ENCODE measurements at places on chromosomes 7 and 10.

DNA sequence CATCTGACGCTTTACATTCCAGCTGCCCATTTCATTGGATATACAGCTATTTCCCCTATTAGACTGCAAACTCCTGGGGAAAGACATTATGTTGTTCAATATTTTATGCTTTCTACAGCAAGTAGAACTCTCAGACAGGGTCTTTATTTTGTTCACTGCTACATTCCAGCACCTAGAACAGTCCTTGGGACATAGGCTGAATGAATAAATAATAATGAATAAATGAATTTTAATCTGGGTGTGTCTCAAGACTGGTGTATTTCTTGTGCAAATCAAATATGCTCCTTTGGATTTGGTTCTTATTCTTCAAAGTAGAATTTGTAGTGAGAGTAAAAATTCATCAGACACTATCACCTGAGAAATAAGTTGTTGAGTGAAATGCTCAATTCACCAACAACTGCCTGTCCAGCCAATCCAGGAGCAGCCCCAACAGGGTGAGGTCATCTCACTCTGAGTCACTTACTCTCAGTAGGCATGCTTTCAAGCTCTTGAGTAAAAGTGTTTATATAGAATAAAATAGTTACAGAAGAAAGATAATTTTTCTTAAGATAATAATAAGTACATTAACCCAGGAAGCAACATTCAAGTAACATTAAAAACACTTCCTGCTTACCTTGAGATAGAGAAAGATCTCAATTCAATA, 287.5 kb upstream of the NPVF start:
- DNase-seq = no peak

DNA sequence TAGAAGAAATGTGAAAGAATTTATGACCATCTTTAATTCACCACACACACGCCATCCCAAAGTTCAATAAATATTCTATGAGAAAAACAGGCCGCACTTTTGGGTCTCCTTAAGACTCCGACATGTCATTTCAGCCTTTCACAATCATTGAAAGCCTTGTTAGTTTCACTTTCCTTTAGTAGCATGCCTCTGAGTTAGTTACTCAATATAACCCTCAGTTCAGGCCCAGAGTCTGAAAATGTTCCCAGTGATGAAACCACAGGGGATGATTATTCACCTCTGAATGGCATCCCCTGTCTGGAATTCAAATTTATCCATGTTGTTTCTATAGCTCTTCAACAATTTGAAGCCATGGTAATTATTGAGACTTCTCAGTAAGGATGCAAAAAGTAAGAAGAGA, 278.1 kb upstream of the NRP1 start:
- DNase-seq = no peak

GRCh38 chr7:113285411-113285810, 167.1 kb upstream of the SMIM30 start:
- no peak for DNase-seq

DNA sequence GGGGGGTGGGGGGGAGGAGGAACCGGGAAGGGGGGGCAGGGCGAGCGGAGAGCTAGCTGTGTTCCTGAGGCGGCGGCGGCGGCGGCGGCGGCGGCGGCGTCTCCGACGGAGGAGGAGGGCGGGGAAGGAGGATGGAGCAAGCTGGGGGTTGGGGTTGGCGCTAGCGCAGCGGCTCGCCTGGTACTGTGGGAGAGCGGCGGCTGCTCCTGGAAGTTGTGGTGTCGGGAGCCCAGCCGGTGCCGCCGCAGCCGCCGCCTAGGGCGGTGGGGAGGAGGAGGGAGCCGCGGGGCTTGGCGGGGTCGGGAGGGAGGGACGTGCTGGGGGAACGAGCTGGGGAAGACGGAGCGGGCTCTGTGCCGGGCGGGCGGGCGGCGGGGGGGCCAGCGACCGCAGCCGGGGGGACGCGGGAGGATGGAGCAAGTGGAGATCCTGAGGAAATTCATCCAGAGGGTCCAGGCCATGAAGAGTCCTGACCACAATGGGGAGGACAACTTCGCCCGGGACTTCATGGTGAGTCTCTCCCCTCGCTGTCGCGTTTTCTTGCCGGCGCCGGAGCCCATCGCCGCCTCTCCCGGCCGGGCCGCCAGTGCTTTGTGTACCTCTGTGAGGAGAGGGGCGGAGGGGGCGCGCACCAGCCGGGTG, at the start of gene PTPN12:
Gene PTPN12 (plus strand): TSS at position 160 of the 642 bp plus-strand sequence. CDS start 252 bp downstream, at position 412.
- no peak for DNase-seq

GRCh38 chr7:146892151-146892550, 775.5 kb downstream of the CNTNAP2 start:
- no peak for DNase-seq

DNA sequence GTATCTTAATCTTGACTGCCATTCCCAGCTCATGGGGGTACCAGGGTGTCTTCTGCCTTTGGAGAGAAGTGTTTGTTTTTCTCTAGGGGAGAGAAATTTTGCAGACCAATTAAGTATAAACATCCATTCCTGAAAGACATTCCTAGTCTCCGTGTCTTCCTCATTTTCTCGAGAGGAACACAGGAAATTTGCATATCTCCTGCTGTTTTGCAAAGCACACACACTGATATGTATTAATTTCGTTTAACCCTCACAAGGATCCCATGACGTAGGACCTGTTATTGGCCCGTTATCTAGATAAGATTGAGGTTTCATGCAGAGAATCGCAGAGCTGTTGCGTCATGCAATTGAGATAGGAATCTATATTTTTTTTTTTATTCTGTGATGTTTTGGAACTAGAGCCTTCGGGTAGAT, 944 bp downstream of the RHBDD2 start:
- no peak for DNase-seq

DNA sequence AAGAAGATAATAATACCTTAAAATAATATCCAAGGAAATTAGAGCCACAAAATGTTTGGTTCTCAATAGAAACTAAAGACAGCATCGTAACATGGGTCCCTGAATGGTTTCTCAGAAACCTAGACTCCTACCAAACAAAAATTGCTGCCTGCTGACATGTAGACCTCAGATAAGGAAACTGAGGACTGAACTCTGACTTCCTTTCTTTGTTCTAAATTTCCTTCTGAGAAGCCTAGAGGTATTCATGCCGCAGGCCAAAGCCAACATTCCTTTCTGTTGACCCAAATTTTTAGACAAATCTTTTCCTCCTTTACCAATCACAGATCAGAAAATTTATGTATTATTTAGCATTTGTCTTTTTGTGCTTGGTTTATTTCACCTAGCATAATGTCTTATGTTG, 816.7 kb upstream of the PHF14 start:
- DNase-seq = no peak

GRCh38 chr10:24556126-24556749, 167.4 kb downstream of the ARHGAP21 start:
- DNase-seq = no peak

- DNase-seq = no peak
These were observed 11.1 kb upstream of the GLCCI1 start for GRCh38 chr7:7957513-7957912.

- DNase-seq = no peak
These were observed 159.7 kb downstream of the AUTS2 start for GRCh38 chr7:69757981-69758430.

GRCh38 chr7:55134359-55134725, 115.5 kb downstream of the EGFR start:
- no peak for DNase-seq

DNA sequence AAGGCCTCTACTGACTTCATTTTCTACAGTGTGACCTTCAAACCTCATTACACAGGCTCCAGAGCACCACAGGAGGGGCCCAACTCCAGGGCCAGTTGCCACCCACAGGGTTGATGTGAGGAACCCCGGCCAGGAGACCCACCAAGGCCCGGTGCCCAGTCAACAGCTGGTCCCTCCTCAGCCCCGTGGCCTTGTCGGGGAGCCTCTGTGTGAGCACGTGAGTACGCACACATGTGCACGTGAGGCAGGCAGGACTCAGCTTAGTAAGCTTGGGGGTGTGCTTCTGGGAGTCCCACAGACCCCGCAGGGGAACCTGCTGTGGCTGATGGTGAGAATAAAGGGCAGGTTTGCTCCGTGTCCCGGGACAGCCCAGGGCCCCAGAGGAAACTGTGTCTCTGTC, 104.5 kb downstream of the VIPR2 start:
- no peak for DNase-seq

- DNase-seq = no peak
These were observed 43.4 kb downstream of the GLI3 start for GRCh38 chr7:42193471-42194129.

DNA sequence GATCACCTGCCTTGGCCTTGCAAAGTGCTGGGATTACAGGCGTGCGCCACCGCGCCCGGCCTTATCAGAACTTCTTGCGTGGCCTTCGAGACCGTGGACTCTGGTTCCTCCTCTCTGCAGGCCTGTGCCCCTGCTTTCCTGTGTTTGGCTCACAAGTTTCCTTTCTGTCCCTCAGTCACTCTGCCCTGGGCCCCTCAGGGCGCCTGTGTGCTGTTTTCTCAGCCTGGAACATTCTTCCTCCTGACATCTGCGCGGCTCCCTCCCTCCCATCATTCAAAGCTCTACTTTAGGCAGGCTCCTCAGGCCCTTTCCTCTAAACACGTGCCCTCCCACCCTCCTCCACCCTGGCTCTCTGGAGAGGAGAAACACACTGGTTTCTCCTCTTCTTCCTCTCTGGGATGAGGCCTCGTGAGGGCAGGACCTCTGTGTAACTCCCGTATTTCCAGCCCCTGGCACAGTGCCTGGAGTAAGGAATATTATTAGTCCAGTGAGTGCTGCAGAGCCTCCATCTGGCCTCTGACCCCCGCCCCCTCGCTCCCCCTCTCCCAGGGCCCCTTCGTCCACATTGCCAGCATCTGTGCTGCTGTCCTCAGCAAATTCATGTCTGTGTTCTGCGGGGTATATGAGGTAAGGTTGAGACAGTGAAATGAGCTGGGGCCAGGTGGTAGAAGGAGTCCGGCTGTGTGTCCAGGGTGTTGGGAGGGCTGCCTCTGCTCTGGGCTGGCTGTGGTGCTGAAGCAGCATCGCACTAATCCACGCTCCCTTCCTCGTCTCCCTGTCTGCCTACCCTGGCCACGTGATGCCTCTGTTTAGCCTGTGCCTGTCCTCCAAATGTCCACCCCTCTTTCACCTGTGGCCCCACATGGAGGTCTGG, 7.1 kb downstream of the CLCN1 start:
- DNase-seq = no peak

DNA sequence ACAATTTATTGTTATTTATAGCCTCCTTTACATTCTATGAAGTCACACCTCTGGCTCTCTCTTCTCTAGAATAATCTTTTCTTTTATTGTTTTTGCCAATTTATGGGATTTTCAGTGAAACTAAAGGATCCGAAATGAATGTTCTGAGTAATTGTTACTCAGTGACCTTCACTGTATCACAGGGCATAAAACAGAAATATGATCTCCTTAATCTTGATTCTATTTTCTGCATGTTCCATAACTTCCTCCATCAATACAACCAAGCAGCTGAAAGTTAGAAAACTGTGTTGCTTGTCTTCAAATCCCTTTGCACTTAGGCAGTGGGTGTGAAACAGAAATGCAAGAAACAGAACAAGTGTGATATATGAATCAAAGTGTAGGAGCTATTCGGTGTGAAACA, 57.4 kb upstream of the FERD3L start:
- no peak for DNase-seq

DNA sequence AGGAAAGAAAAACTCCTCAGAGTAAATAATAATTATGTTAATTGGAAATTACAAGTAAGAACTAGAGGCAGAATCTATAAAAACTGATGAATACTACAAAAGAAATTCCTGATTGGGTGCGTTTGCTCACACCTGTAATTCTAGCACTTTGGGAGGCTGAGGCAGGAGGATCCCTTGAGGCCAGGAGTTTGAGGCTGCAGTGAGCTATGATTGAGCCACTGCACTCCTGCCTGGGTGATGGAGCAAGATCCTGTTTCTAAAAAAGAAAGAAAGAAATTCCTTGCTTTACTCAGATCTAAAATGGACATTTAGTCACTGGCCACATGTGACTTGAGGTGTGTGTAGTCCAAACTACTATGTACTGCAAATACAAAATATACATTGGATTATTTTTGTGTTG, 42.0 kb downstream of the MCU start:
- DNase-seq = no peak

DNA sequence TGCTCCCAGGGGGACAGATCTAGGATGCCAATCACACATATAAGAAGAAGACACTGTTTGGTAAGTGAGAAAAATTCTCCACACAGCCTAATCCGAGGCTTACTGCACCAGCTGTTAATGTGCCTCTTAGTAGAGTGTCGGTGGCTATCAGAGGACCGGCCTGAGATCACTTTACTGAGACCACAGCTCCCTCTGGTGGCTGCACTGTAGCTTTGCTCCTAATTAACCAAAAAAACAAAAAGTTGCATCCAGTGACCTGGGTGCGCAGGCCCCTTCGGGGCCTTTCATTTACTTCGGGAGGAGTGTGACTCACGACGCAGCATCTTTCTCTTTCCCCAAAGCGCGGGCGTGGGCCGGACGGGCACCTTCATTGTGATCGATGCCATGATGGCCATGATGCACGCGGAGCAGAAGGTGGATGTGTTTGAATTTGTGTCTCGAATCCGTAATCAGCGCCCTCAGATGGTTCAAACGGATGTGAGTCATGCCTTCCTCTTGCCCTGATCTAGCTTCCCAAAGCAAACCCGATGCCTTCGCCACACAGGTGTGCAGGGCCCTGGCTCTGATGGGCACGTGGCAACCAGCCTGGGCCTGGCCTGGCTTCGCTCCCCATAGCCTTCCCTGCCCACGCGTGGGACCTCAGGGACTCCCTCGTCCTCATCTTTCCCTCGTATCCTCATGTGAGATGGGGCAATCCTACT, 56.7 kb downstream of the MKI67 start:
- peak; percentile 29 for DNase-seq

DNA sequence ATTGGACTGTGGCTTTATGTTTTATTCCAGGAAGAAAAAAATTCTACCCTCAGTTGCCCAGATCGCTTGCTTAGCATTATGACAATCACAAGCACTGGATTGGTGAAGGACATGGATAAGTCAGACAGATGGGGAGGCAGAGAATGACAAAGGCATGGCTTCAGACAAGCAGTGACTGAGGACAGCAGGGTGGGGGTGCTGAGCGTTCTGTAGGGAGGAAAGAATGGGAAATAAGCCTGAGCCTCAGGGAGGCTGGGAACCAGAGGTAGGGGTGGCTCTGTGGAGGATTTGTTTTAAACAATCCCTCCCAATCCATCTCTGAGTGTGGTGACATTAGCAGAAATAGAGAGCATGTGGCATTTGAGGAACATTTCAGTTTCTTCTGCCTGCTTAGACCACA, 896.9 kb downstream of the CCSER2 start:
- no peak for DNase-seq

- no peak for DNase-seq
These were observed 53.0 kb downstream of the STEAP1B start for GRCh38 chr7:22447008-22447407.

- DNase-seq = no peak
These were observed 15.2 kb downstream of the OAT start for GRCh38 chr10:124403548-124403947.

DNA sequence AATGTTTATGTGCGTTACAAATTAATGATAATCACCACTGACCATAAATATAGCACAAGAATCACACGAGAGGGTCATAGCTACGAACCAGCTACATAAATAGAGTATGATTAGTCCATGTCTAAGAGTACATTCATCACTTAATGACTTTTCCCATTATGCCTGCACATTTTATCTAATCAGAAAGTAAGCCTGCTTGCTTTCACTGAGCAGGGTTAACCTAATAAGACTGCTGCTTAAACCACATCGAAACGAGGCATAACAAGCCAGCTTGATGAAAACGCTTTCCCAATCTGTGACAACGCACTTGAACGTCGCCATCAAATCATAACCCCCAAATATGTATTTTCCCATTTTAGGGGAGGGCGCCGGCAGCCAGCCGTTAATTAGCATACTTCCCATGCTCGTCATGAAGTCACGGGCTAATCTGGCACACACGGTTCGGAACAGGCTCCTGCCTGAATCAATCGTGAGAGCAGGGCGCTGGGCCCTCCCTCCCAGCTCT, 71.5 kb downstream of the EBF3 start:
- DNase-seq = no peak

- no peak for DNase-seq
These were observed 8.5 kb upstream of the METTL27 start for GRCh38 chr7:73850781-73851207.

Data from NK-92 treated with Interleukin-12 subunit alpha and Interleukin-12 subunit beta, amount 100 ng/mL, for 24 hours (cell line).